T-helper 9 cell (primary cell): ENCODE measurements at places on chromosomes 1 and 21.
A peak's percentile ranks its signal among the peaks of the same experiment; 100 is the strongest.

DNA sequence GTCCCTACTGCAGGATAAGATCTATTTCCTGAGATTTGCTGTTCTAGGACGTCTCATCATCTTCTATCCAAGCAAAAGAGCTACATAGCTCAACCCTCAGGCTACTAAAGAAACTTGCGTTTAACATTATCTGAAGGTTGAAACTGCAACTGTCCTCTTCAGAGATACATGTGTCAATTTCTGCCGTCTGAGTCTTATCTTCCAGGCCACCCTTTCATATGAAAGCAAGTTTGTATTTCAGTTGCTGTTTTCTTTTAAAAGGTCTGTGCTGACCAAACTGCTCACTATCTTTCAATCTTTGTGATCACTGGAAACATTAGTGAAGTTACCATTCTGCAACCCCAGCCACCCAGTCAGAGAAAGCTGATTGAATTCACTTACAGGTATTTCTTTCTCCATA lies 108.6 kb upstream of the RAB3GAP2 start:
- no peak for DNase-seq

DNA sequence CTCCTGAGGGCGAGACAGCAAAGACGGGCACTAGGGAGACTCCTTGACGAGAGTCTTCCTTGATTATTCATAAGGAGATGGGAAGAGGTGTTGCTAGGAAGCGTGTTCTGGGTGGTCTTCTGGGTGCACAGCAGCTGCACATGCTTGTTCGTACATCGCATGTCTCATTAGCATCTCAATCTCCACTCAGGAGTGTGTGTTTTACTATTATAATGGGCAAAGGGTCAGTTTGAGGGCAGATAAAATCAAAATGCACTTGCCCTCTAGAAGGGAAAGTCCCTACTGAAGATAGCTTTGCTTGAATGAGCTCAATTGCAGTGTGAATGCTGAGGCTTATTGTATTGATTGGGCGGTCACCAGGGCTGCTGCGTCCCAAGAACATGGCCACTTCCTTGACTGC lies 50.2 kb upstream of the SCCPDH start:
- DNase-seq: no peak

GRCh38 chr1:153651771-153652170 lies 6.7 kb upstream of the SNAPIN start:
- DNase-seq: no peak

- DNase-seq: peak; percentile 27
These were observed at the start of gene GNG4 for GRCh38 chr1:235649368-235650163. TSS of gene GNG4 (minus strand) at chr1:235649784. CDS start at chr1:235583838, 65,946 bp downstream.
